ENCODE measurements at places on chromosomes 5 and 9.

DNA sequence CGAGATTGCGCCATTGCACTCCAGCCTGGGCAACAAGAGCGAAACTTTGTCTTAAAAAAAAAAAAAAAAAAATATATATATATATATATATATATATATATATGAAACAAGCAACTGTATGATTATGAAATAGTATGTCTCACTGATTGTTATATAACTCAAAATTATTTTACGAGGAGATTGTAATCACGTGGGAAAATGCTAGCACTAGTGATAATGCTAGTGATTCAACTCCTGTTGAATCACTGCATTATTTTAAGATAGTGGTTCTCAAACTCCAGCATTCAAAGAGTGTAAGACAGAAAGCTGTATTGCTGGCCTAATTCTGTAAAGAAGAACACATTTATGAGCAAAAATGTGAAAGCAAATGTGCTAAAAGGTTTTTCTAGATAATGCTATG lies 12.4 kb upstream of the PTPN3 start:
- DNase-seq: no peak

DNA sequence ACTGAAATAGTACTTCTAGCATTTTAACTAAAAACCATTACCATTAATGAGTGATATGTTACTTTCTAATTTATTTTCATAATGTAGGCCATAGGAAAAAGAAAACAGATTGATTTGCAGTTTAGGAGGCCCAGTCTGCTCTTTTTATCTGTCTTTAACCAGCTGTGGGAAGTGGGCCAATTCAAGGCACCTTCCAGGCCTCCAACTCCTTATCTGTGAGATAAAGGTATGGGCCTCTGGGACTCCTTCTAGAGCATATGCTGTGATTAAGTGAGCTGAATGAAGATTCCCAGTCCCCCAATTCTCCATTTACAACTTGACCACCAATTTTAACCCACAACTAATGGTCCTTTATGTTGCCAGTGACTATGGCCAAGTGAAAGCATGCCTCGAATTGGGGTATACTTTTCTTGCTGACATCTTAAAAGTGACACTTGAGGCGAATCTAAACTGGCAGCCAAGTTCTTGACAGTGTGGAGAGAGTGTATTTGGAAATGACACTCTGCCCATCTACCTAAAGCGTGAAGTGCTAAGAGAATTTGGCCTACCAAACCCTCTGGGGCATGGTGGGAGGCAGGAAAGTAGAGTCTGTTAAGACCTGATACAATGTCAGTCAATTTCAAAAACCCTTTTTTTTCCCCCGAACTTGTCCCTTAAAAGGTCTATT lies 88.3 kb downstream of the PIK3R1 start:
- DNase-seq: no peak

DNA sequence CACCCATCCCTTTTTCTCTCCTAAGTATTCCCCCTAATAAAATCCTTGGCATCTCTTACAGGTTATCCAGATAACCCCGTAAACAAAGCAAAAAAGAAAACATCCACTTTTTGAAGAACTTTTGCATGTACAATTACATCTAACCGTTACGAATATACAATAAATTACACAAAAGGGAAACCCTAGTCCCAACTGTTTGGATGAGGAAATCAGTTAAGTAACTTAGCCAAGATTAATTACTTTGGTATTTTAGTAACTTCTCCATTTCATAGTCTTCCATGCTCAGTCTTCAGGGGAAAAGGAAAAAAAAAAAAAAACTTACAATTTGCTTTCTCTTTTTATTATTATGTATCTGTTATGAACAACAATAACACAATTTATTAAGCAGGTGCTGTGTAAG lies 212.9 kb downstream of the ACTL7B start:
- DNase-seq: no peak

DNA sequence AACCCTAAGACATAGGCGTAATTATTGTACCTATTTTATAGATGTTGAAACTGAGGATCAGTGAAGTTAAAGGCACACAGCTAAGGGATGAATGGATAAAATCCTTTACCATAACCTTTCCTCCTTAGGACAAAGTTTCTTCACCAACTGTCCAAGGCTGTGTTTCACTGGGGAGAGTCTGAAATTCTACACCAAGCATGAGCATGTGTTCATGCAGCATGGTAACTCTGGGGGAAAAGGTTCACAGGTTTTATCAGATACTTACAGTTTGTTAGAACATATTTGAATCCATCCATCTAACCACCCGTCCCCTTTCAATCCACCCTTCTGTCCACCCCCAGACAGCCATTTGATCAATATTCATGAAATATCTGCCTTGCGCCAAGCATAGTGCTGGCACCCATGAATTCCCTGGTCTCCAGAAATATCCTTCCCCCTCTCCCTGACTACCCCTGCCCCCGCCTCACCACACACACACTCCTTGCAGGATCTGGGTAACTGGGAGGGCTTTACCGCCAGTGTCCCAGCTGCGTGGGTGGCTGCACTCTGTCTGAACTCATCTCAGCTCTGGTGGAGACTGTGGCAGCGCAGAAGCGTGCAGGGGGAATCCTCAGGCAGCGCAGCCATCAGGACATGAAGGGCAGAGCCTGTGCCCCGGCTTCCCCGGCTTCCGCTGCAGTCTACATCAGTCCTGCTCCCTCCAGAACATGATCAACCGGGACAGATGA lies 6.3 kb upstream of the KCNIP1 start:
- DNase-seq: no peak

DNA sequence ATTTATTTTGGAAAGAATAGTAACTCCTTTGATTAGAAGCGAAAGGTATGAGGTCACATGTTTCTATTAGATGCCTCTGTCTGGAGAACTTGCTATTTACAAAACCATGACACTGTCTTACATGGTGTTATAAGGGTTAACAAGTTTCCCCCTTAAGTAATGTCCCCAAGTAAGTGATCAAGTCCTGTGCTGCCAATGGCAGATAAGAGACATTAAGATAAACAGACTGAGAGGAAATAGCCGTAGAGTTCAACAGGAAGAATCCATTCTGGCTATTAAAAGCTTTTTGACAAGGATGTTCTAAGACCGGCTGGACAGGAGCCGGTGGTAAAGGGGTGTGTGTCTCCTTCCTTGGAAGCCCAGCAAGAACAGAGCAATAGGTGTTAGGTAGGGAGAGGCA lies 257.5 kb downstream of the GADD45G start:
- no peak for DNase-seq

GRCh38 chr5:58184910-58185309 lies 275.0 kb downstream of the PLK2 start:
- no peak for DNase-seq

- no peak for DNase-seq
Observed at GRCh38 chr5:80234116-80234948, 21.5 kb downstream of the SERINC5 start.

DNA sequence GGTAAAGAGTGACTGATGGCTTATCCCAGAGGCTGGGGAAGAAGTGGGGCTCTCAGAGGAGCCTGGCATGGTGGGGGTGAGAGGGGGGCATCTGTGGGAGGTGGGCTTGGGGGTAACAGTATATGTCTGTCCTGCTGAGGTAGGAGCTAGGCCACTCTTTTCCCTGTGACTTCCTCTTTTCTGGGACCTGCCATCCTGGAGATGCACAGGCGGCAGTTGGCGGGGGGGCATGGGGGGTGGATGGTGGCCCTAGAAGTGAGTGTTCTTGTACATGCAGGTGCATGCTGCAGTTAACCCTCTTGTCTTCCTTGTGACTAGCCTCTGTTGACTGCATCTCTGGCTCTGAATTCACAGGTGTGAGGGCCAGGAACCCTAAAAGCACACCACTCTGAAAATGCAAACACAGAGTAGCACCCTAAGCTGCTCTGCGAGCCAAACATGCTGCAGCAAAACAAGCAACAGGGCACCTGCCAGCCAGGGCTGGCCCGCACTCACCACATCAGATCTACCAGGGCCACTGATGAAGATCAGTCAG lies 123.8 kb upstream of the SHB start:
- no peak for DNase-seq

- DNase-seq: no peak
Observed at GRCh38 chr9:113851873-113852272, 24.2 kb upstream of the ZNF618 start.

- no peak for DNase-seq
Observed at GRCh38 chr5:143229896-143230675, 173.4 kb downstream of the NR3C1 start.

- DNase-seq: peak; percentile 15
Observed at GRCh38 chr9:16418721-16419120, 451.7 kb downstream of the BNC2 start.

DNA sequence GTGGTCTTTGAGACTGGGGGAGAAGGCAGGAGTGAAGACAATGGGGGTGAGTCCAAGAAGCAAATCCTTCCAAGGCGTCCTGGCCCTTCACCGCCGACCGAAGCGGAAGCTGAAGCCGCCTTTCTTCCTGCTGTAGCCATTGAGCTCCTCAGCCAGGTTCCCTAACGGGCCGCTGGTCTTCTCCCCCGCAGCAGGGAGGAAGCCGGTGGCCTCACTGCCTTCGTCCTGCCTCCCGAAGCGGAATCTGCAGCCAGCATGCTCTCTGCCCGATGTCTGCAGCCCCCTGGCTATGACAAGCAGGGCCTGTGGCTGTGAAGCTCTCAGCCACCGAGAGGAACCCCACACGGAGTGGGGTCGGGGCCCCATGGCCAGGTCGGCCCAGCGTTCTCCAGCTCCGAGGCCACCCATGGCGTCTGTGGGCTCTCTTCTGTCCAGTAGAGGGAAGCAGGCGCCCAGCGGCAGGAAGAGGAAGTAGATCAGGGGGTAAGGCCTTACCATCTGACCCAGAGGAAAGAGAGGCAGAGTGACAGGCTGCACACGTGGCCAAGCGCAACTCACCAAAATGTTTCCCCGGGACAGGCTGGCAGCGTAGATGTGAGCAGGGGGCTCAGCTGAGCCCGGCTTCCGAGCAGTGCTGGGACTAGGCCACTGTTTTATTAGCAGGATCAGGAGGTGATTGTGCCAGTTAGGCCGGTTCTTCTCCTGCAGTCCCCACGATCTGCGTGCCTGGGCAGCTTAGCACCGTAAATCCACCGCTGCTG lies 3.1 kb downstream of the QRFP start:
- DNase-seq: no peak

- peak; percentile 4 for DNase-seq
Observed at GRCh38 chr5:135641734-135642487, 63.1 kb upstream of the CXCL14 start.

GRCh38 chr9:94139672-94140417 lies 55.6 kb downstream of the PTPDC1 start:
- DNase-seq: peak; percentile 94

DNA sequence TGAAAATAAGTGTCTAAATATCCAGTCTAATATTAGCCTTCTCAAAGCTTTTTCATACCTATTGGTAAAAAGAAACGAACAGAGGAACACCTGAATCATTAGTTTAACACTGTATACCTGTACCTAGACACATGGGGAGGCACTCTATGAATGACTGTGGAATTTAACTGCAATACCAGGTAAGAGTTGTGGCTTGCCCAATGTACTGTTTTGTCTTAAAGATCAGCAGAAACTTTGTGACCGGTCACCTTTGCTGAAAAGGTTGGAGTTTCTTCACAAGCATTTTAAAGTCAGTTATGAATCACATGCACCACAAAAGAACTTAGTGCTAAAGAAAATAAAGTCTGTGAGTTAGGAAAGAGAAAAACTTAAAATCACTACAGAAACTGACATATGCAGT lies 2.4 kb downstream of the PGGT1B start:
- DNase-seq: no peak

GRCh38 chr9:96420468-96421219 lies 2.5 kb upstream of the ZNF367 start:
- DNase-seq: no peak

DNA sequence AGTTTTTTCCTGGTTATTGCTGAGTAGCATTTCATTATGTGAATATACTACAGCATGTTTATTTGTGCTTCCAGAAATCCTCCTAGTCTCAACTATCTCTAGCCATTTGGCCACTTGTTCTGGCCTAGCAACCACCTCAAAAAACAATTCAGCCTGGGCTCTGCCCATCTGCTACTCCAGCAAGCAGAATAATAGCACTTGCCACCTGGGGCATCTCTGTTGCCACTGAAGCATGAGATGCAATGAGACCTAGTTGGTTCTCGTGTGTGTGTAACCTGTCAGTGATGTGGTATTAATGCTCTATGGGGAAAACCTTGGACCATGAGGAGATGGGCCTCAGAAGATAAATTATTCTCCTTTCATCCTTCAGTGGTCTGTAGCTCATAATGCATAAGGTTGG lies 129.5 kb downstream of the RNF180 start:
- peak; percentile 63 for DNase-seq

GRCh38 chr5:1730487-1730847 lies 69.2 kb downstream of the MRPL36 start:
- no peak for DNase-seq

GRCh38 chr9:81239388-81239787 lies 450.0 kb downstream of the TLE1 start:
- no peak for DNase-seq

GRCh38 chr9:98565152-98566135 lies 143.3 kb downstream of the GABBR2 start:
- no peak for DNase-seq

GRCh38 chr5:176152191-176152929 lies 85.9 kb upstream of the SIMC1 start:
- peak; percentile 39 for DNase-seq

DNA sequence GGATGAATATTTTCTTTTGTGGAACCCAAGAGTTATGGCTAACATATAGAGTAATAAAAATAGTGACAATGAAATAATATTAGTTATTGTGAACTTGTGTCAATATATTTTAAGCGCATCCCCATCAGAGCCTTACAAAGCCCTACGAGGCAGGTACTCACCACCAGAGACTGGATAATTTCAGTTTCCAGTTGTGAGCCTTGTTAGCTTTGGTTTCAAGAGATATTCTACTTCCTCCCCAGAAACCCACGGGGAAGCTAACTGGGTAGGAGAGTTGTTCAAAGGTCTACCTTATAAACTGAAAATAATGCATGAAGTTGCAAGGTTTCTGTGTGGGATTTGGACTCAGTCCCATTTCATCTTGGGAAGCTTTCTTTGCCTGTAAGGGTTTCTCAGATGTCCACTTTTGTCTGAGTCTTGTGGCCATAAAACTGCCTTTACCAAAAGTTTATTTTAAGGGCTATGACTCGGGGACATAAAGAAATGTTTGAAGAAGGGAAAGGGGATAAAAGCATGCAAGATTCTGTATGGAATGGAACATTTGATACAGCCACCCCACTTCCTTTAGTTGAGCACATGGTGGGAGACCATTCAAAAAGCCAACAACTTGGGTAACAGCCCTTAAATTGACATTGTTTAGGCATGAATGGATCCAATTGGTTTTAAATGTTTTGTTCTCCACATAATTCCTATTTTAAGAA lies 57.4 kb upstream of the ANKRD55 start:
- no peak for DNase-seq

- DNase-seq: no peak
Observed at GRCh38 chr9:20315677-20316076, 306.6 kb downstream of the MLLT3 start.

GRCh38 chr5:172727551-172727950 lies 43.4 kb downstream of the DUSP1 start:
- DNase-seq: no peak
